ENCODE measurements at places on chromosomes 3 and 15.

- no peak for DNase-seq
These were observed 79.7 kb downstream of the STAG1 start for GRCh38 chr3:136672457-136672856.

DNA sequence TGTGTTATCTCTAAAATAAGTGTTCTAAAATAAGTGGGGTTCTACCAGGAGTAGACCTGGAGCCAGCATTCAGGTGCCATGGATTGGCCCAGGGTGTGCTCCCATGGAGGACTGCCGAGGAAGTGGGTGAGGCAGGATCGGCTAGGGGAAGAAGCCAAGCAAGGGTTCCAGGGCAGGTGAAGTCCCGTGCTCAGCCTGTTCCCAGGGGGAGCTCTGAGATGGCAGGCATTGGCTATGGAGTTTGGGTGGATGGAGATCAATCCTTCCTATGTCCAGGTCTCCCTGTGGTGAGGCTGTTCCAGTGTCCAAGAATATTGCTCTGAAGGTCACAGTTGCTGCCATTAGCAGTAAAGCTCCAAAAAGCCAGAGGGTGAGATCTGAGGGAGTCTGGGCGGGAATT, 46.9 kb upstream of the ITGA11 start:
- no peak for DNase-seq

- DNase-seq: no peak
These were observed 21.4 kb downstream of the CBLB start for GRCh38 chr3:105847452-105847851.

DNA sequence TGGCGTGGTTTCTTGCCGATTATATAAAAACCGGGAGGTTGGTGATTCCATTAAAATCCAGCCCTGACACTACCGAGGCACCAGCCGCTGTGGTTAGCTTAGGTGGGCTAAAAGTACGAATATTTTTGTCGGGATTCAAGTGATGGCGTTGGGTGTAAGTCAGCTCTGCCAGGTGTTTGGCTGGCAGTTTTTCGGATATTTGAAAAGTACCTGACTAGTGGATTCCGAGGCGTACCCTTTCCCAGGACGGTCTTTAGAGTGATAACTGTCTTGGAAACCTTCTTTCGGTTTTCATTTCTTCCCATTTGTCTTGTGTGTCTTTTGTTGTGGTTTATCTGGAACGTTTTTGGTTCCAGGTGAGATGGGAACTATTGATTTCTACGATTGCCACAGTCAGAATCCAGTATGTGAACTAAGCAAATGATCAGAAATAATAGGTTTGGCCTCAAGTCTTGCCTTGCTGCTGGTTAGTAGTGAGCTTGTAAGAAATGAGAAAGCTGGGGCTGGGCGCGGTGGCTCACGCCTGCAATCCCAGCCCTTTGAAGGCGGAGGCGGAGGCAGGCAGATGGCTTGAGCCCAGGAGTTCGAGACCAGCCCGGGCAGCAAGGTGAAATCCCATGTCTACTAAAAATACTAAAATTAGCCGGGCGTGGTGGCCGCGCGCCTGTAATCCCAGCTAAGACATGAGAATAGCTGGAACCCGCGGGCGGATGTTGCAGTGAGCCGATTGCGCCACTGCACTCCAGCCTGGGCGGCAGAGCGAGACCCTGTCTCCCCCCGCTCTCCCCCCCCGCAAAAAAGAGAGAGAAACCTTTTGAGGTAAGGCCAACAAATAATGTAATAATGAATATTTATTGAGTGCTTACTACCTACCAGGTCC, 1.4 kb downstream of the FYTTD1 start:
- DNase-seq: peak; percentile 87

- no peak for DNase-seq
These were observed 158.1 kb downstream of the APBA2 start for GRCh38 chr15:29043736-29044502.

DNA sequence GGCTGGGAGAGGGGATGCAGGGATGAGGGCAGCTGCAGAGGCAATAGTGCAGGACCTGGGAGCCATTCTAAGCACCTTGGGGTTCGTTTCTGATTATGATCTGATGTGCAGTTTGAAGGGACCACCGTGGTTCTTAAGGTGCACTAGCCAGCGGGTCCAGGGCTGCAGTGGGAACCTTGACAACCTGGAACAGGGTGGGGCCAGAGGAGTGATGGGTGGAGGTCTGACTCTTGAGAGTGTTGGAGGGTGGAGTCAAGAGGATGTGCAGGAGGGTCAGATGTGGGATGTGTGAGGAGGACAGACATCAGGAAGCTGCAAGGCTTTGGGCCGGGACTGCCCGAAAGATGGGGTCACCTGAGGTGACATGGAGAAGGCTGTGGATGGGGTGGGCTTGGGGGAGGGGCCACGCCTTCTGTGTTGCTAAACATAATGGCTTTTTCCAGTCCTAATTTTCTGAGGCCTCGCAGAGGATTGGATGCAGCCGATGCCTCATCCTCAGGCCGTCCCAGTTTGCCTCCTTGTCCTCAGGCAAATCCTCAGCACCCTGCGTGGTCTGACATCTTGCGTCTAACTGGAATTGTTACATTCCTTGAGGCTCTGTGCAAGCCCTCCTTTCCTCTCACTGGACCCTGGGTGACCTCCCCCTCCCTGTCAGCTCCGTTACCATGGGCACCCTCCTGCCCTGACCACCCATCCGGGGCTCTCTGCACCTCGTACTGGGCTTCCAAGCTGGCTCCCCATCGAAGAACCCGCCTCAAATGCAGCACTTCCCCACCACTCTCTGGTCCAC, 61.4 kb upstream of the TRPM1 start:
- DNase-seq: no peak

GRCh38 chr3:197397838-197398237, 99.4 kb upstream of the DLG1 start:
- peak; percentile 17 for DNase-seq

DNA sequence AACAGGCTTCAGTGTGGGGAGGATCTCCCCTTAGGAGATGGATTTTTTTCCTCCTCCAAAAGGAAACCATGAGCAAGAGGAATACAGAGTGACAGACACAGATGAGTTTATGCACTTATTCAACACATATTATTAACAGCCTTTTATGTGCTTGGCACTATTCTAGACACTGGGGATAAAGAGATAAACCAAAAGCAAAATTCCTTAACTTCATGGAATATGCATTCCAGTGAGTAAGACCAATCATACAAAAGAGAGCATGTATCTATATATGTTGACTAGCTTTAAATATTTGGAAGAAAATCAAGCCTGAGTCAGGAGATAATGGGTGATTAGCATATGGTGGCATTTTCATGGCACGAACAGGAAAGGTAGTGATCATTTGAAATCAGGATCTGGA, 284.4 kb upstream of the RASGRP1 start:
- DNase-seq: no peak

DNA sequence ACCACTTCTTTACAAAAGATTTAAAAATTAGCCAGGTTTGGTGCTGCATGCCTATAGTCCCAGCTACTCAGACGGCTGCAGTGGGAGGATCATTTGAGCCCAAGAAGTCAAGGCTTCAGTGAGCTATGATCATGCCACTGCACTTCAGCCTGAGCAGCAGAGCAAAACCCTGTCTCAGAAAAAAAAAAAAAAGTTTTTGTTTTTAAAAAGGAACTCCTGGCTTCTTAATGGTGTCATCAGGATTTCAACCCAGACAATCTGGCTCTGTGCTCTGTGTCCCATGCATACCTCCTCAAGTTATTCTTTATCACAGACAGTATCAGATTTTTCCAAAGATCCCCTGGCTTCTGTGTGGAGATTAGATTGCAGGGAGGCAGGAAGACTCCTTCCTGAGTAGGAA, 64.2 kb upstream of the IL12A start:
- DNase-seq: no peak

- DNase-seq: no peak
These were observed 3.9 kb upstream of the TGM4 start for GRCh38 chr3:44870375-44871061.

- no peak for DNase-seq
These were observed 57.6 kb downstream of the GAP43 start for GRCh38 chr3:115680803-115681345.

GRCh38 chr3:13716540-13717221, 163.2 kb downstream of the WNT7A start:
- DNase-seq: no peak

- no peak for DNase-seq
These were observed 76.9 kb downstream of the SAMMSON start for GRCh38 chr3:70076396-70076795.

DNA sequence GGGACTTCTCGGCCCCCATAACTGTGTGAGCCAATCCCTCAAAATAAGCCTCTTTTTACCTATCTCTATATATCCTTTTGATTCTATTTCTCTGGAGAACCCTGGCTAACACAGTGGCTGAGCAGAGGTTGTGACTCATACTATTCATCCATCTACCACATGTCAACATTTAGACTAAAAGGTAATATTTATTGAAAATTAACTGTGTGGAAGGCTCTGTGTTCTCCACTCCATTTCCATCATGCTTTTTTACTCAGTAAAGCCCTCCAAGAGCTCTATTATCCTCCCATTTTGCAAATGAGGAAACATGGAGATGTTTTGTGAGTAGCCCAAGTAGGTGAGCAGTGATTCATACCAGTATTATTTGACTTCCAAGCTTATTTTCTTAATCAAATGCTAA, 217.9 kb upstream of the DCBLD2 start:
- DNase-seq: no peak

- DNase-seq: no peak
These were observed 25.0 kb downstream of the TKT start for GRCh38 chr3:53230789-53231188.

GRCh38 chr3:127799476-127800222, 22.7 kb downstream of the MGLL start:
- DNase-seq: no peak

- DNase-seq: no peak
These were observed 42.3 kb upstream of the TNFAIP8L3 start for GRCh38 chr15:51137024-51137423.

- DNase-seq: no peak
These were observed 303.0 kb downstream of the PLOD2 start for GRCh38 chr3:145857956-145858355.

Data from aorta (tissue), 5 donors.